Stimulated activated CD8-positive, alpha-beta memory T cell treated with anti-CD3 and anti-CD28 coated beads, Interleukin-4, amount 100 ng/mL, for 1 hour (primary cell): ENCODE measurements at places on chromosomes 7 and 10.

DNA sequence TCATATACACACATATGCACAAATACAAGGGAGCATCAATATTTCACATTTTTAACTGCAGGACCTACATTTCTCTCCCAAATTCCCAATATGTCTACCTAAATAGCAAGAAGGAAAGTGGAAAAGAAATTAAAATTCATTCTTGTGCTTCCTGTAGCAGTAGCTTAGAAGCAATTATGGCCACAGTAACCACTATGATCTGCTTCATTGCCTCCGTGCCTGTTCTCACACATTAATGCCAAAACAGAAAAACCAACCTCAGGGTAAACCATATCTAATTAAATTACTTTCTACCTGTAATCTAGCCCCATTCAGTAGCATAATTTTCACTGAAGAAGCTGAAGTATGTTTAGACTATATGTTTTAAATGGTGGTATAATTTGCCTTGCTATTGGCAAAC, 55.2 kb downstream of the HYCC1 start:
- DNase-seq: no peak

- no peak for DNase-seq
Measured at GRCh38 chr10:110859973-110860376, 11.8 kb upstream of the PDCD4 start.

GRCh38 chr7:82384779-82385178, 58.8 kb downstream of the CACNA2D1 start:
- no peak for DNase-seq

DNA sequence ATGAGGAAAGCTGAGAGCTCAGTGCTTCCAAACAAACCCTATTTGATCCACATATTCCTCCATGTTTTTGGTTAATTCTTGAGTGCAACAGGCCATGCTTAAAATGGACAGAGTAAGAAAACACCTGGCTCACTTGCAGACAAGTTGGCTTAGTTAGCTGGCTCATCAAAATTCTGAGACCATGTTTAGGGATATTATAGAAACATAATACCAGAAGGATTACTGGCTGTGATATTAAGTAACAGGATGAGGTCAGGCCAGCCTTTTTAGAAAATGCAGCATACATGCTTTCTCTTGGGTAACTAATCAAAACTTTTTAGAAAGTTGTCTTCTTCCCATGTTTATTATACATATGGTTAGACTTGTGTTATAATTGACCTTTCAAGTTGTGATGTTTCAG, 867.2 kb upstream of the LRRTM3 start:
- DNase-seq: no peak

GRCh38 chr10:69835875-69836730, 34.4 kb downstream of the COL13A1 start:
- DNase-seq: no peak

DNA sequence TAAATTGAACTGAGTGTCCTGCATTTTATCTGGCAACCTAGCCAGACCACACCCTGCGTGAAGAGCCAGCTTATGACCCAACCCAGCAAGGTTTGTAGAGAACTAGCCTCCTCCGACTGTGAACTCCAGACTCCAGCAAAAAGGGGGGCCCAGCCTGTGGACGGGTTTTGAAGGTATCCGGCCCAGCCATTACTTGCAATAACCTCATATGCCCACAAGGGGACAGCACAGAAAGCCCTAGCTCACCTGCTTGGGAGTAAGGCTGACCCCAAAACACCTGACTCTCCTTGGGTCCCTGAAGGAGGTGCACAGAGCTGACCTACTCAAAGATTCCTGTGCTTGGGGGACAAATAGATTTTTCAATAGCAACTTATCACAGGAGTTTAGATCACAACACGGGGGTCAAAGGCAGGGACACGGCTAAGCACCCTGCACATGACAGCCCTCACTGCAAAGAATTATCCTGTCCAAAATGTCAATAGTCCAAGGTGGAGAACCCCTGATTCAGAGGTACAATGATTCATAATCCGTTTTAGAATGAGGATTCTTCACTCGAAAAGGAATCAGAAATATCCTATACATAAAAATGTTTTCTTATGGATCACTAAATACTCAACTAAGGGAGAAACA, 4.6 kb downstream of the TRPV6 start:
- DNase-seq: no peak

DNA sequence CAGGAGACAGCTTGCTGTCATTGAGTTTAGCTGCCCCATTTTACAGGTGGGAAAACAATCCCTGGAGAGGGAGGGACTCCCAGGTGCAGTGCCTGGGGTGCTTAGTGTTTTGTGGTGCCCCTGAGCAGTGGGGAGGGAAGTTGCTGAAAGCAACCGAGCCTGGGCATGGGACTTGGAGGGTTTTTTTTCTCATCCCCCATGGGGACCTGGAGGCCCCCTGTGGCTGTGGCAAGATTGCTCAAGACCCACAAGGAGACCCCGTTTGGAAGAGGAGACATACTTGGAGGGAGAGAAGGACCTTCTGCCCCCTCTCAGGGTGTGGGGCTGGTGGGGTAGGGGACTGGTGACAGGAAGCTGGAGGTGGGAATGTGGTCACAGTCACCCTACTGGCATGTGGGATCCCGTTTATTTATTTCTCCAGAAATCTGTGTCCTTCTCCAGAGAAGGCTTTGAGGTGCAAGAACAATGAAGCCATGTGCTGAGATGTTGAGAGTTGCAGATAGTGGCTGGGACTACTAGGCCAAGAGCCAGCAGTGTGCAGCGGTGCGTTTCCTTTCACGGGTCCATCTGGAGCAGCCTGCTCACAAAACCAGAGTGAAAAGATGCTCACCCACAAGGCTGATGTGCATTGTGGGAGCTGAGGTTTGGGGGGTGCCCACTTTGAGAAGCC, 21.5 kb downstream of the ZMIZ1 start:
- no peak for DNase-seq

GRCh38 chr10:63574011-63574410, 52.8 kb downstream of the REEP3 start:
- no peak for DNase-seq

DNA sequence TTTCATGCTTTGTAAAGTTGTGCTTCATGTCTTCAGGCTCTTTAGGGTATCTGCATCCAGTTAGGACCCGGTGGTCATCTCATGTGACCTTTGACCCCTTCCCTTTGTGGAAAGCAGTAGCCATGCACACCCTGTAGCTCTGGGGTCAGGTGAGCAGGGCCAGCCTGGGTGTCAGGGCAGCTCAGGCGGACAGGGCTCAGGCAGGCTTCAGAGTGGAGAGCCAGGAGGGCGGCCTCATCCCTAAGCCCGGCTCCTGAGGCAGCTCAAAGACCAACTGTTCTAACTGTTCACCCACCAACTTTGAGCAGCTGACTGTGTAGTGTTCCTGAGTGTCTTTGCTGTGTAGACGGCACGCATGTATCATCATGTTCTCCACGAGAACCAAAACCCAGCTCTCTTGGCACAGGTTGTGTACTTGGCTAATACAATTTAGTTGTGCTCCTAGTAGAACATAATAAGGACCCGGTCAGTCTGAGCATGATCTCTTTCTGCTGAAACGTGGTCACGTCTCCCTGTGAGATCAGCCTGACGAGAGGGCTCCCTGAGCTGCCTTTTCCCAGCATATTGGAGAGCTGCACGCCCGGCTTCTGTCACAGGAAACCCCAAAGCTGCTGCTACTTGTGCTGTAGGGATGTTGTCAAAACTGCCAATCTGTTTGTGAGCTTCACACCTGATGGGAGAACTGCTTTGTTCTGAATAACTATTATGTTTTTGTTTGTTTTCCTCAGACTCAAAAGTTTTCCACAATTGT, 30.0 kb downstream of the EEPD1 start:
- DNase-seq: no peak

DNA sequence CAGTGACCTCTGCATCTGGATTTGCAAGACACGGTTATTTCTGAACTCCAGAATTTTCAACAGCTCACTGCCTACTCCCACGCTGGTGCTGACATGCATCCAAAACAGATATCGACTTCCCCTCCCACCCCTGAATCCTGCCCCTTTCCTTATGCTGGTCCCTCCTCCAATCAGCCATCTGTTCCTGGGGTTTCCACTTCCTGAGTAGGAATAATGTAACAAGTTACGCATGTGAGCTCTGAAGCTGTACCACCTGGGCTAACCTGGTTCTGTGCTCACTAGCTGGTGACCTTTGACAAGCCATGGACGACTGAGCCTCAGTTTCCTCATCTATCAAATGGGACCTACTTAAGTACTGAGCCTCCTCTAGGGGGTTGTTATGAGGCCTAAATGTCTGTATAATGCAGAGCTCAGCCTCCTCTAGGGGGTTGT, 1.7 kb upstream of the NCAPG2 start:
- DNase-seq: no peak

GRCh38 chr7:46131916-46132795, 211.1 kb upstream of the IGFBP3 start:
- no peak for DNase-seq

- DNase-seq: no peak
Measured at GRCh38 chr10:101188942-101189341, 40.3 kb downstream of the LBX1 start.

GRCh38 chr7:116843378-116843777, 19.0 kb upstream of the CAPZA2 start:
- no peak for DNase-seq

DNA sequence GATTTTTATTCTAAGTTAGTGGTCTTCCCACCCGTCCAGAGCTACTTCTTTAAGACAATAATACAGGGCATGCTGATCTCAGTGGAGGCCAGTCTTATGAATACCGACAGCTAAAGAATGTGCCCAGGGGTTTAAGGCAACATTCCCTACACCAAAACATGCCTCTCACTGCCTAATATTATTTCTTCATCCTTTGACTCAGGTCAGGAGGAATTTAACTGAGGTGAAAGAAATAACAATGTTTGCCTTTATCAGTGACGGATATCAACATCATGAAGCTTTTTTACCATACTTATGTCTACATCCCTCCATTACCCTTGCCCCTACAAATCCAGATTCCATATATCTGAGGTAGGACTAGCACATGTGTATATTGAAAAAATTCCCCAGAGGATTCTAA, 33.3 kb upstream of the TES start:
- DNase-seq: no peak

DNA sequence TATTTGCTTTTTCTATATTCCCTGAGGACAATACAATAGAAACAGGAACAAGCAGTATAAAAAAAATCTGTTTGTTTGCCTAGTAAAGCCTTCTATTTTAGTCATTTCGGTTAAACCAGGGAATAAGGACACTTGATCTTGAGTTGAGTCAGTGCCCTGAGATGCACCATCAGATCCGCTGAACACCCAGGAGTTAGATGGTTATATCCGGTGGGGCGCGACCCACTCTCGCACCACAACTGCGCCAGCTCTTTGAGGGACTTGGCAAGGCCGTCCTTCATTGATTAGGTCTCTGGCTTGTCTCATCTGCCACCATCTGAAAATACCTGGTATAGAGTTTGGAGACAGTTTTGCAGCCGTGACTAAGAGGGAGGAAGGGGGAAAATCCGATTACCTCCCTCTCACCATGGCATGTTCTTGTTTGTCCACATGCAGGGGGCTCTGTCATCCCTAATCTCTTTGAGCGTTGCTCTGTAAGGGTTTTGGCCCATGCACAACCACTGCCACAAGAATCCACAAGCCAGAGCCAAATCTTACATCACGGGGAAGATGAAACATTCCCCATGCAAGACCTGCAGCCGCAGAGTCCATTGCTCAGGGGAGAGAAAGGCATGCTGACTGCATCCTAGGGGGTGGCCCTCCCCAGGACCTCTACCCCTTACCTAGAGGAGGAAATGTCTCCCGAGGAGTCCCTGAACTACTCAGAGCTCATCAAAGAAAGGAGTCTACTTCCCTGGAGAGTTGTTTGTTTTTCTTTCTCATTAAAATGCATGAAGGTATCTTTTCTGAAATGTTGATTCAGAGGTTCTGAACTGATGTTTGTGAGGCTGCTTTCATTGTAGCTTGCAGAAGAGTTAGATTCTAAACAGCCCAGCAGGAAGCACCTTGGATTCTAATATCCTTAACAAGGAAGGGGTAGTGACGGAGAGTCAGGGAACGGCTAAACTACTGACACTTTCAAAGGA, 101.6 kb upstream of the FAM171A1 start:
- DNase-seq: no peak

GRCh38 chr7:20980232-20980631, 193.5 kb upstream of the SP8 start:
- DNase-seq: no peak

DNA sequence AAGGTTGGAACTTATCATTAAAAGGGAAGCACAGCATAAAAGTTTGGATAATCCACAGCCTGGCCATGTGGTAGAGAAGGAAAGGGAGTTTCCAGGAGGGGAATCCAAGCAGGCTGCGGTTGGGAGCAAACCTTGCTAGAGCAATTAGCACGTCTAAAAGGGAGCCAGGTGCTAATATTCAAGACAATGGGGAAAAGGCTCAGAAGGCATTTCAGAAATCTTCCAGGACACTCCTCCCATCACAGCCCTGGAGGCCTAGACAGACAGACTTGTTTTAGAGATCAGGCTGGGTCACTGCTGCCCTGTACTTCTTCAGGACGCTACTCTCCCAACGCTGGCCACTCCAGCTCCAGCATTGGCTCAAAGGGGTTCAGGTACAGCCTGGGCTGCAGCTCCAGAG, 96.2 kb upstream of the KAT6B start:
- DNase-seq: no peak

GRCh38 chr10:49107111-49107886, 8.0 kb downstream of the VSTM4 start:
- DNase-seq: no peak

GRCh38 chr7:53205006-53205405, 169.6 kb downstream of the POM121L12 start:
- DNase-seq: no peak

- DNase-seq: no peak
Measured at GRCh38 chr10:71082960-71083715, 129.2 kb upstream of the UNC5B start.

- DNase-seq: no peak
Measured at GRCh38 chr10:62830679-62831078, 14.5 kb upstream of the EGR2 start.

DNA sequence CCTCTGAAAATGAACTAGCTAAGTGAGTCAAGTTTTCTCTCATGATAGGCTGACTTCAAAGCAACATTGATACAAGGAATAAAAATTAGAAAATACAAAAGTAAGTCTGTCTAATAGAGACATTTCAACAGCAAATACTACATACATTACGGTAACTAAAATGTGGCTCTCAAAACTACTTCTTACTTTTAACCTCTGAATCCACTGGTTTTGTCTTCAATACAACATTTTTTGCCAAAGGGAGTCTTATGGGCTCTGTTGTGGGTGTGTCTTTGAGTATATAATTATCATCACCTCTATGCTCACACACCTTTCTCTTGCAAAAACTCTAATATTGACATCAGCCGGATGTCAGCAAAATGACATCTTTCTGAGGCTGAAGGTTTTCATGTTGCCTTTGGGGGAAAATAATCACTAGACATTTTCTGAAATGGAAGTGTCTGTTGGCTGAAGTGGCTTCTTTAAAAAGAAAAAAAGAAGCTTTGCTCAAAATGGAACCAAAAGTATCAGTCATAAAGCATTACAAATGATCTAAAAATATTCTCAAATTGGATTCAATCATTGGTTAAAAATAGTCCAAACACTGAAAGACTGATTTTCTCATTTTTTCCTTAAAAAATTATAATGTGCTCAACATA, 41.8 kb upstream of the FAM133B start:
- DNase-seq: no peak

- DNase-seq: no peak
Measured at GRCh38 chr7:155458878-155459699, 1.2 kb downstream of the EN2 start.
